ENCODE measurements at places on chromosomes 5 and 9.

GRCh38 chr9:79428422-79428821 is 143.3 kb upstream of the TLE4 start:
- no peak for DNase-seq

- no peak for DNase-seq
Measured at GRCh38 chr5:54673523-54674225, 156.1 kb downstream of the SNX18 start.

GRCh38 chr9:131274674-131275331 is 1.5 kb downstream of the FAM78A start:
- DNase-seq = no peak

- no peak for DNase-seq
Measured at GRCh38 chr5:60672693-60673264, 27.2 kb downstream of the DEPDC1B start.

- peak; percentile 21 for DNase-seq
Measured at GRCh38 chr5:25006734-25007133, 362.0 kb upstream of the CDH10 start.

- no peak for DNase-seq
Measured at GRCh38 chr9:36974731-36975130, 59.3 kb downstream of the PAX5 start.

DNA sequence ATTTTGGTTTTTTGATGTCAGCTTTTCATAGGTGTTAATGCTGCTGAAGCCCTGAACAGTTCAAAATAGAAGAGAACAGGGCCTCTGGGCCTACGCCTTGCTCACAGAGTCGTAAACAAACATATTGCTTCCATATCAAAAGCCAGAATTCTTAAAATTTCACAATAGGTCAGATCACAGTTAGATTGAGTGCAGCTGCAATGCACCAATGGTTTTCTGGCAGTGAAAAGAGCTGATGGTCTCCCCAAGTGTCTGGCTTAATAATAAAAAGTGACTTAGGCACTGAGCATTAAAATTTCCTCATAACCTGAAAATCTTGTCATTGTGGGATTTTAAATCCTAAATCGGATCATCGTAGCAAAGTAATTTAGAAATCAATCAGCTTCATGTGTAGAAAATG is 493.0 kb downstream of the CAAP1 start:
- DNase-seq = no peak

DNA sequence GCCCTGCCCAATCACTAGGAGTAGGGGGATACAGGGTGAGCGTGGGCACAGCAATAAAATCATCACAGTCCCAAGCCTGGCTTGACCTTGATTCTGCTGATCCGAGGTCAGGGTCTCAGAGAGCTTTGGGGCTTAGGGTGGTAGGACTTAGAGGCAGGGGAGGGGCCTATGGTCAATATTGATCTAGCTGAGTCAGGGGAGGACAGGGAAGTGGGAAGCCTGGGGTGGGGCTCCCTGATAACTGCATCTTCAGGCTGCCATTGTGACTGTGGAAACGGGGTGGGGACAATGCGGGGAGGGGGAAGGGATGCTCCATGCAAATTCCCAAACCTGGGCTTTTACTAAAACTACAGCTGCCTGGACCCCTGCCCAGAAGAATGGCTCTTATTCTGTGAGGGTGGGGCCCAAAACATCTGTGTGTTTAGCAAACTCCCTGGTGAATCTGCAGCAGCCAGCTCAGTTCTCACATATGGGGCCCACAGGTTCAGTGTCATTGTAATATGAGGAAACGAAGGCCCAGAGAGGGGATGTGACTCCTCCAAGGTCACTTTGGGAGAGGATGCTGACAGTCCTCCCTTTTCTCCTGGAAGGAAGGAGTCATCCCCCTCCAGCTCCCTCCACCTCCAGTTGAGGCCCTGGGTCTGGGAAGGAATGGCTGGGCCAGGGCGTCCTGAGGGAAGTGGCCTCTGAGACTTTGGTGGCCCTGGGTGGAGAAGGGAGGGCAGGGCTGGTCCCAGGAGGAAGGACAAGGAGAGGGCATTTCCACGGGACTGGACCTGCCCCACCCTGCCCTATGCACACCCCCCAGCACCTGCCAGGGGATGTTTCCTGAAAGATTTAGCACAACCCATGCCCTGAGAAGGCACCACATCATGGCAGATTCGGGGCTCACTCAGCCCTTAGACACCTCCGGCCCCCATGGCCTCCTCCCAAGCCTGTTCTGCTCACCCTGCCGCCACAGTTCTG is 26.4 kb downstream of the SLC6A7 start:
- no peak for DNase-seq

DNA sequence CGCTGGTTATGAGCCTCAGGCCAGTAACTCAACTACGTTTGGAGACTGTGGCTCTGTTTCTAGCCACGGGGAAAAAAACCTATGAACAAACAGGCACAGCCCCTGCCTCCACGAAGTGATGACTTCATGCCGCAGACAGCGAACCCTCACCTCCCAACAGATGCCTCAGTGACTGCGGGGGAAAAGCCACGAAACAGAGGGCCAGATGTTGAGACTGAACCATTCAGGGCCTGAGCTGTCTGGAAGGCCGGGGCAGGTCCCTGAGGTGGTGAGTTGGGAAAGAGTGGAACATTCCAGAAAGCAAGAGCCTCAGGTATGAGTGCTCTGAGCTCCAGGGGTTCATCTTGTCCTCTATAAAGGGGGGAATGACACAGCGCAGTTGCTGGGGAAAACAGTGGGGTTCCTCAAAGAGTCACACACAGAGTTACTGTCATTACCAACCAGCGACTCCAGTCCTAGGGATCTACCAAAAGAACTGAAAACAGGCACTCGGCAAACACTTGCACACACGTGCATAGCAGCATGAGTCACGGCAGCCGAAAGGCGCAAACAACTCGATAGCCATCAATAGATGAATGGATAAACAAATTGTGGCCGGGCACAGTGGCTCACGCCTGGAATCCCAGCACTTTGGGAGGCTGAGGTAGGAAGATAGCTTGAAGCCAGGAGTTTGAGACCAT is 15.3 kb downstream of the PLPP7 start:
- no peak for DNase-seq

GRCh38 chr5:14425559-14425958 is 156.0 kb upstream of the OTULINL start:
- no peak for DNase-seq

GRCh38 chr5:12488161-12488560 is 583.9 kb upstream of the CTNND2 start:
- no peak for DNase-seq

- DNase-seq = no peak
Measured at GRCh38 chr9:105194234-105194633, 50.2 kb upstream of the SLC44A1 start.

DNA sequence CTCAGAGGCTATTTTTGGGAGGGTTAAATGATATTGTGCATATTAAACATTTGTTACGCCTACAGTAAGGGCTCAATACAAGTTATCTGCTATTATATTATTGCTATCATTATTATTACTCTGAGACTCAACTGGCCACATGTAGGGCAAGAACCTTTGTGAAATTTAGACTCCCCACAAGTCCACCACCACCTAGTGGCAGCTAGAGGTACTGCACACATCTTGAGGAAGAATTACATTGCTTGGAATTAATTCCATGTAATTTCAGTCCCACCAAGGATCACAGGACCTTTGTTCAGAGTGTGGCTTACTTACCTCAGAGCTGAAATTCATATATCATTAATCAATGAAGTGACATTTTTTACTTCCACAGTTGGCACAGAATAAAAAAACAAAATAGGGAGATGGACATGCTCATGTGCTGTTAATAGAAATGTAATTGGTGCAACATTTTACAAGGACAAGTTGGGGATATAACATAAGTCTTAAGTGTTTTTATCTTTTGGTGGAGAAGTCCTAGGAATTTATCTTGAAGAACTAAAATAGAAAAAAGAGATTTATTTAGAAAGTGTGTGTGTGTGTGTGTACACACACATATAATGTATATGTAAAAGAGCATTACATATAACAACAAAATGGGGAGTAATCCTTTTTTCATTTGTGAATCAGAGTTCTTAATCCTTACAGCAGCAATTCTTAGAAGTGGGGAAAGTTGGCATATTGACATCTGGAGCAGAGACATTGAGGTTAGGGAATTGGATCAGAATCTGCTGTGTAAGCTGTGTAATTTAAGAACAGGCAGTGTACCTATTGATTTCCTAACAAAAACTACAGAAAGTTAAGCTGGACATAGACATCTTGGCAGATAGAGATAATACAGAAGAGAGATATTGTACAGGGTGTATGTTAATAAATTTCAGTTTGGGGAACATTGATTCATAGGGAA is 11.2 kb downstream of the MSANTD3 start:
- DNase-seq = peak; percentile 74

- no peak for DNase-seq
Measured at GRCh38 chr5:164577742-164578141, 1072.3 kb downstream of the MAT2B start.

GRCh38 chr9:93252781-93253530 is 69.0 kb downstream of the WNK2 start:
- DNase-seq = no peak

DNA sequence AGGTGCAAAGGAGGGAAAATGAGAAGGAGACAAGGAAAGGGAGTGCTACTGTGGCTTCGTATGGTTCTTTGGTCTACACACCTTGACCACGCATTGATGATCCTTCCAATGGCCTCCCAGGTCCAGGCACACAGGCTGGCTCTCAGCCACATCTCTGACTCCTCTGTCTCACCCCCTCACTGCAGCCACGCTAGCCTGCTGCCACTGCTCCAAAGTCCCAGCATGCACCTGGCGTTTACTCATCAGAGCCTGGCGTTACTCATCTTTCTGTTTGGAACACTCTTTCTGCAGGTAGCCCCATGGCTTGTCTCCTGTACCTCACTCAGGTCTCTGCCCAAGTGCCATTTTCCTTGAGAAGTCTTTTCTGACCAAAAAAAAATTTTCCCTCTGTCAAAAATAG is 195.5 kb downstream of the SNCAIP start:
- DNase-seq = no peak

- DNase-seq = no peak
Measured at GRCh38 chr9:3586066-3586465, 60.3 kb upstream of the RFX3 start.

GRCh38 chr9:99173570-99174504 is 47.9 kb downstream of the ALG2 start:
- DNase-seq = no peak

- DNase-seq = peak; percentile 35
Measured at GRCh38 chr5:177312649-177313181, 1.0 kb upstream of the MXD3 start.

DNA sequence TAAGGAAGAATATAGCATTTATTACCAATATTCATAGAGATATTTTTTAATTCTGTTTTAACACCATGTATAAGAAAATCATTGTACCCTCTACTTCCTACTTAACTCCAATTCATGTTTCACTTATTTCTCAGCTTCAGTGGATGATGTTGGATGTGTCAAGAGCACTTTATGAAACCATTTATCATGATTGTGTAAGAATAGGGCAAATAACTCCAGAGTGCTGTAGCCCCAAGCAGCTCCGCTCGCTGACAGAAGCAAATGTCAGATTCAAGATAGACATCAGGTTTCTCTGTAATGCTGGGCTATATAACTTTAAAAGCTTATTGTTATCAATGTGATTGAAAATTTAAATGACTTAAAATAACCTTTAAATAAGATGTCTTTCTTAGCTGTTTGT is 50.4 kb downstream of the MAST4 start:
- no peak for DNase-seq

GRCh38 chr5:140235791-140236551 is 61.0 kb downstream of the CYSTM1 start:
- no peak for DNase-seq

DNA sequence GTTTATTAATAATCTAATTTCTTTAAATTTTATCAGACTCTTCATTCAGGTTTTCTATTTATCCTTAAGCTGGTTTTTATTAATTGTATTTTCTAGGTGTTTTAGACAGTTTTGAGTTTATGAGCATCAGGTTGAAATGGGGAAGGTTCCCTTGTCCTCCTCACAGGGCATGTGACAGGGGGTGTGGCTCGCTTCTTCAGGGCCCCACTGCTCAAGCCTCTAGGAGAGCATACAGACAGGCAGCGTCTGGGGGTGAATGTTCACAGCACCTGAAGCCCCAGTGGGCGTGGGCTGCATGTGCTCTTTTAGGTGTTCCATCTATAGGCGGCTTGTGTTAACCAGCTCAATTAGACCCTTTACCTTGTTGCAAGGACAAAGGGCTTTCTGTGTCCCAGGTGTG is 78.2 kb upstream of the RUFY1 start:
- no peak for DNase-seq

DNA sequence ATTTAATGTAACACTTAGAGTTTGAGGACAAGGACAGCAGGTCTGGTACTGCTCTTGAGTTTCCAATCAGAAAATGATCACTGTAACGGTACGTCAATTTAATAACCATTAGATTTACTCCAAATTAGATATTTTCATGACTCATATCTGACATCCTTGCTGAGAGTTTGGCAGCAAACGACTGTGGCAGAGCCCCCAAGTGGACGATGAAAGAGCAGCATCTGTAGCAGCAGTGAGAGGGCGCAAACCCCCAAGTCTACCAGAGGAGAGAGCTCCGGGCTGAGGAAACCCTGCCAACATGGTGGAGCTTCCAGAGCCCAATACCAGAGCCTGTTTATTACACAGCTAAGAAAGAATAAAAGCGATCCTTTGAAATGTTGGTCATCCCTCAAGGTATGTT is 73.2 kb upstream of the EPB41L4A start:
- DNase-seq = peak; percentile 77

GRCh38 chr9:69542058-69542457 is 130.1 kb downstream of the APBA1 start:
- DNase-seq = no peak

DNA sequence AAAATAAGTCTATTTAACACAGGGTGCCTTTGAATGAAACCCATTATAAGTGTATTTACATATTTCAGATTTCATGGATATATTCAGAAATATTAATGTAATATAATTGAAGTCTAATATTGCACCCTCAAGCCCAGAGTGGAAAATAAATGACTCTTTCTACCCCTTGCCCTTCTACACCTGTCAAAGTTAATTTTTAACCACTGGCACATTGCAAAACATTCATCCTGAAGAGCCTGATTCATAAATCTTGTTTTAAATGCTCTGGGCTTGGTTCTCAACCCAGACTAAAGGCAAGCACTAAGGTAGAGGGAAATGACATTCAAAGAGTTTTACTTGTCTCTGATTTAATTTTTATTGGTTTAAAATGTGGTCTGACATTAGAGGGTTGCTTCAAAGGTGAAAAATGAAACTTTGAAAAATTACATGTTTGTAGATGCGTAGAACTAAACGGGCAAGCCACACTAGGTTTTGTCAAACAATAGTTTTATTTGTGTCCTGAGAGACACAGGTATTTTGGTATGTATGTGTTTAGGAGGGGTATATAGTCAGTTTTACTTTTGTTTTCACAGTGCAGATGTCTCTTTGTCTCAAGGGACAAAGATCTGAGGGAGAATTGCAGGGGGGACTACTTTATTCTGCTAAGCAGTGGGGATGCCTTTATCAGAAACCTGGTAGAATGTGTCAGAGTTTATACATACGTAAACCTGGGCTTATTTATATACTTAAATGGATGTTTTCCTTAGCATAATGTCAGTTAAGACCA is 69.7 kb downstream of the PIK3R1 start:
- no peak for DNase-seq

GRCh38 chr9:133791735-133792649 is 53.8 kb upstream of the SARDH start:
- DNase-seq = no peak

Data from HEK293T (cell line).